Fibroblast of mammary gland (primary cell): ENCODE measurements at places on chromosomes 3 and 15.

GRCh38 chr3:16239086-16239770 lies 25.5 kb downstream of the DPH3 start:
- peak; percentile 37 for DNase-seq

DNA sequence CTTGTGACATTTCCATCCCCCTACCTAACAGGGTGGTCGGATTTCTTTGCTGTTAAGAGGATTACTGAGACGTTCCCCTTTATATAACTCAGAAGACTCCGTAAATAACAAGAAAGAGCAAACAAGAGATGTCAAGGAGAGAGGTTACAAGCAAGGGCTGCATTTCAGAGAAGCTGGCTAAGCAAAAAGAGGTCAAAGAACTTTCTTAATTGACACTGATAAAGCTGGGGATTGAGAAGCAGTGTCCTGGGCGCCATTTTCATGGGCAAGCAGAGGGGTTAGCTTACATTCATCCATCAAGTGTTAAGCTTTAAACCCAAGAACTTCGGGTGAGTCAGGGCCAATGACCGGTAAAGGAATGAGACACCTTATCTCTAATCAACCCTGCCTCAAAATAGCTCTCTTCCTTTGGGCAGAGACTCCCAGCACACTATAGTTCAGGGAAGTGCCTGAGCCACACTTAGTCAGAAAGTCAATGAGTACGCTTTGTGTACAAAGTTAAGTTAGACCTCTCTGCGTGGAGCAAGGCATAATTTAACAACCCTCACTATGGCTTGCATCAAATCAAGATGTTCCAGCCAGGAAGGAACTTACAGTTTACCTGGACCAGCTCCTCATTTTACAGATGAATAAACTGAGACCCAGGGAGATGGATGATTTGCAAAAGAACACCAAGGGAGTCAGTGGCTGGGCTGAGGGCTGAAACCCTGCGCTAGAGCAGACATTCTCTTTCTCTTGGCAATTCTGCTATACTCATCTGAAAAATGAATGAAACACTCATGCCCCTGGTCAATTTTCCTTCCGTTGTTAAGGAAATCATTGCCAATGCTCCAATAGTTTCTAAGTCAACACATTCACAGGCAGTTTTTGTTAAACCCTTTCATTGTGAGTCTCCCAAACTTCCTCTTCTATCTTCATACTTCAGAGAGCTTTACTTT lies 44.6 kb downstream of the CCNL1 start:
- DNase-seq: no peak

GRCh38 chr3:115469649-115470048 lies 153.7 kb upstream of the GAP43 start:
- DNase-seq: no peak

GRCh38 chr15:85496151-85496550 lies 115.7 kb downstream of the AKAP13 start:
- DNase-seq: no peak

- no peak for DNase-seq
Observed at GRCh38 chr3:87233805-87234204, 6.7 kb downstream of the CHMP2B start.

- DNase-seq: no peak
Observed at GRCh38 chr3:190747571-190747970, 114.9 kb downstream of the GMNC start.

- DNase-seq: no peak
Observed at GRCh38 chr3:75906555-75907112, 121.3 kb upstream of the ZNF717 start.

DNA sequence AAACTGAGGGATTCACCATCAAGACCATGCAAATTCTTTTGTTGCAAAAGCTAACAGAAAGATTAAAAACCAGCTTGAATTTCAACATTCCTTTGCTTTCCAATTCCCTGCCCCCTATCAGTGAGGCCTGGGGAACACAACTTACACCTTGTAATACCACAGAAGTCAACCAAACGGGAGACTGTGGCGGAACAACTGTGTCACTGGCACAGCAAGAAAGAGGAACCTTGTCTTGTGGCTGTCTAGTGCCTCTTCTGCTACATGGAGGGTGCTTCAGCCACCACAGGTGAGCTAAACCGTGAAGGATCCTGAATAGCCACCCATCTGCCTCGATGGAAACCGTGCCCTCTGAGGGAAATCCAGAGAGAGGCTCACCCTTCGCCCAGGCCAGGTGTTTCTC lies 11.4 kb downstream of the CCDC12 start:
- DNase-seq: no peak

DNA sequence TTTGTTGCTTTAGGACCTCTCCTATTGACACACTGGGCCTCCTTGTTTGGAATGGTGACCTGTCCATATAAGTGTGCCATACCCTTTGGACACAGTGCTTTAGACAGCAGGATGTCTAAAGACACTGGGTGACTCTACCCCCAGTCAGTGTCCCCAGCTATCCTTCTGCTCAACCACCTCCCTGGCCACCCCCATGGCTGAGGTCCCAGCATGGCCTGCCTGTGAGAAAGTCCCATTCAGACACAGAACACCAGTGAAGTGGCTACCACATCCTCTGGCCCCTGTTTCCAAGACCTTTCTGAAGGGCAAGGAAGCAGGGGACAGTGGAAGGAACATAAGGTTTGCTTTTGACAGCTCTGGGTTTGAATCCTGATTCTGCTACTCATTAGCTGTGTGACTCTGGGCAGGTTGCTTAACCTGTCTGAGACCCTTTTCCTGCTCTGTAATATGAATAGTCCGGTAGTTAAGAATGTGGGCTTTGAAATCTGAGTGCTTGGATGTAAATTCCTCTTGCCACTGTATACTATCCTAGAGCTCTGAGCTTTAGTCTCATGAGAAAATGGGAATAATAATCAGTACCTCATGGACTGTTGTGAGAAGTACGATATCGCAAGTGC lies 6.3 kb upstream of the AP3S2 start:
- DNase-seq: no peak

DNA sequence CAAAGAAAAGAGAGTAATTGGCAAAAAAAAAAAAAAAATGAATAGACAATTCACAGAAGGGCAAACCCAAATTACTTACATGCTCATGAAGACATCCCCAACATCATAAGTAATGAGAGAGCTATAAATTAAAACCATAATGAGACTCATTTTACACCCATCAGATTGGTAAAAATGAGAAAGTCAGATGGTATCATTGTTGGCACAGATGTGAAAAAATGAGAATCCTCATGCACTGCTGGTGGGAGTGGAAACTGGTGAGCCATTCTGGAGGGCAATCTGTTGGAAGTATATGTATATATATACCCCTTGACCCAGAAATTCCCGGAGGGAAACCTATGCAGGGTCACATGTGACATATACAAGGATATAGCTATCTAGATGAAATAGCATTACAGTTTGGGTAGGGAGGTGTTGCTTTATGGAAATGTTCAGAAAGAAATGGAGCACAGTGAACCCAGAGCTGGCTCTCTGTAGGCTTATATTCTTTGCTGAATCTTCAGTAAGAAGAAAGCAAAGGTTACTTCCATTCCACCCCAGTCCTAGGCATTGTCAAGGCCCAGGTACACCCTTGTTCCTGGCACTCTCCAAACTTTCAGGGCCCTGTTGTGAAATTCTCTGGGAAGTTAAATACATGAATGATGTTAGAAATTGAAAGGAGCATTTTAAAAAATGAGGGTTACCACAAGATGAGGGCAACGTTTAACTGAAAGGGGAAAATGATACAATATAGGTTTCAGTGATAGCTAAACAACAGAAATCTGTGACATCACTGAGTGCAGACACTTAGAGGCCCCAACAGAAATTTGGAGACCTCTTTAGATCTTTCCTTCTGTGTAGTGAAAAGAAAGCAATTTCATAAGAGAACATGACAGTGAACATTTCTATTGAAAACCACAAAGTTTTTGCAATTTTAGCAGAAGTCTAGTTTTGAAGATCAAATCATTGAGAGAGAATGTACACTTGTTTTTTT lies 132.7 kb upstream of the TPRG1 start:
- no peak for DNase-seq

DNA sequence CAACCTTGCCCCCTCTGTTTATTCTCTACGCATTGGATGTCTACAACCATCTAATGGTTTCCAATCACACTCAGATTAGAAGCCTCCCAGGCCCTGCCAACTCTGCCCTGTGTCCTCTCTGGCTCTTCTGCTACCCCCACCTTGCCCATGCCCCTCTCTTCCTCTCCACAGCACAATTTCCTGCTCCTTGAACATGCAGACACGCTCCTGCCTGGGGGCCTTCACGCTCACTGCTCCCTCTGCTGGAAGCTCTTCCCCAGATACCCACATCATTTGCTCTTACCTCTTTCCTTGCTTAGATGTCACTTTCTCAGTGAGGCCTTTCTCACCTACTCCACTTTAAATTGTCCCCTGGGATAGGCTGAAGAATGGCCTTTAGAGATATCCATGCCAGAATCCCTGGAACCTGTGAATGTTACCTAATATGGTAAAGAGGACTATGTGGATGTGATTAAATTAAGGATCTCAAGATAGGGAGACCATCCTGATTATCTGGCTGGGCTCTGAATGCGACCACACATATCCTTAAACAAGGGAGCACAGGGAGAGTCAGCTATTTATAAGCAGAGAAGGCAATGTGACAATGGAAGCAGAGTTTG lies 9.9 kb downstream of the KY start:
- DNase-seq: peak; percentile 25

DNA sequence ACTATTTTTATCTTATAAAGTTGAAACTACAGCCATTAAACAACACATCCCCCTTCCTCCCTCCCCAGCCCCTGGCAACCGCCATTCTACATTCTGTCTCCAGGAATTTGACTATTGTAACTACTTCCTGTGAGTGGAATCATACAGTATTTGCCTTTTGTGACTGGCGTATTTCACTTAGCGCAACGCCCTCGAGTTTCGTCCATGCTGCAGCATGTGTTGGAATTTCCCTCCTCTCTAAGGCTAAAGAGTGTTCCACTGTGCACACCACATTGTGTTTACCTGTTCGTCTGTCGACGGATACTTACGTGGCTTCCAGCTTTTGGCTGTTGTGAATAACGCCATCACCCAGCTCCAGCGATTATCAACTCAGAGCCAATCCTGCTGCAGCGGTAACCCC lies 52.0 kb upstream of the DLG1 start:
- DNase-seq: no peak

DNA sequence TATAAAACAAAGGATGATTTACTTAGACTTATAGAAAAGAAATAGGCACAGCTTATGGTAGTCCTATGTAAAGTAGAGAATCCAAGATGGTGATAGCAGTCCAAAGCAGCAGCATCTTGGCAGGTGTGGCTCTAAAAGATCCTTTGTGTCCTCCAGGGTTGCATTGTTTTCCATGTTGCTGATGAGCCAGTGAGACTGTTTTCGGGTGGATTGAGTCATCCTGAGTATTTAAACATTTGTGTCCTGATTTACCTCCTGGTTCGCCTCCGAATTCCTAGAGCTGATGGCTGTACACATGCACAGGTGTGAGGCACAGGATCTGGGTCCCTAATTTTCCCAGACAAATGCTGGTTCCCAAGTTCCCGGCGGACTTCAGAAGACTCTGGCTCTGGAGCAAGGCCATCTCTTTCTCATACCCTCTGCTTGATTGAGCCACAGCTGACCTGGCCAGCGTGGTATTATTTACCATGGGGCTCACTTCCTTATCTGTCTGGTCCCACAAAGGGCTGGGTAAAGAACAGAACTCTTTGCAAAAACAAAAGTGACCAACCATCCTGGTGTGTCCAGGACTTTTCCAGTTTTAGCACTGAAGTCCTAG lies 51.0 kb downstream of the ARNT2 start:
- DNase-seq: no peak

GRCh38 chr3:101925564-101925963 lies 76.2 kb downstream of the NFKBIZ start:
- DNase-seq: no peak

GRCh38 chr3:151969026-151969642 lies 95.7 kb downstream of the SUCNR1 start:
- DNase-seq: peak; percentile 15

- peak; percentile 43 for DNase-seq
Observed at GRCh38 chr3:40690749-40691451, 166.1 kb downstream of the ZNF621 start.

GRCh38 chr15:25089577-25089976 lies 134.8 kb downstream of the SNRPN start:
- DNase-seq: no peak

DNA sequence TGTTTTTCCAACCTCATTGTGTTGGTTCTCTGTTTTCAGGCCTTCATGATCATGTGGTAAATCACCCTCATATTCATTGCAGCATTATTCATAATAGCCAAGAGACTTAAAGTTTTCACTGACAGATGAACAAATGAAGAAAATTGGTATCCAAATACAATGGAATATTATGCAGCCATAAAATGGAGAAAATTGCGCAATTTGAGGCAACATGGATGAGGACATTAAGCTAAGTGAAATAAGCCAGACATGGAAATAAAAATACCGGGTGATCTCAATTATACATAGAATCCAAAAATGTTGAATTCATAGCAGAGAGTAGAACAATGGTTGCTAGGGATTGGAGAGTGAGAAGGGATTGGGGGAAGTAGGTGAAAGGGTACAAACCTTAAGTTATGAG lies 491.9 kb upstream of the KCNMB2 start:
- no peak for DNase-seq

DNA sequence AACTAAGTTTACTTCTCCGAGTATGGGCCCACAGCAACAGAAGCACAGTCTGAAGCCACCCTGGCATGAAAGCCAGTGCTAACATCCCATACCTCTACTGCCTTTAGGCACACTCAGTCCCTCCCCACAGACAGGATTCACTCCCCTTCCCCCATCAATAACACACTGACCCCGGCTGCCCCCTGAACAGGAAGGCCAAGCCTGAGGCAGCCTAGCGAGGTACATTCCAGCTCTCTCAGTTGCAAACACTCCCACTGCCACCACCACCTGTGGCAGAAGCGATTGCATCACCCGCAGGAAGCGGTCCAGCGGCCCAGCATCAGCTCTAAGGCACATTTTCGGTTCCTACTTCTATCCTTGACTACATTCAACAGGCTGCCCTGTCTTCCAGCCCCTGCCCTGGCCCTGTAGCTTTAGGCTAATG lies 7.0 kb upstream of the BMF start:
- DNase-seq: no peak

- DNase-seq: peak; percentile 75
Observed at GRCh38 chr3:132256989-132257388, 60.2 kb upstream of the ACP3 start.

- DNase-seq: peak; percentile 83
Observed at GRCh38 chr3:183844606-183845005, 19.2 kb upstream of the MAP6D1 start.

GRCh38 chr15:87633525-87633924 lies 623.0 kb downstream of the NTRK3 start:
- DNase-seq: no peak
